Activated CD4-positive, alpha-beta T cell treated with anti-CD3 and anti-CD28 coated beads for 48 hours (primary cell): ENCODE measurements at places on chromosomes 6 and 20.

- DNase-seq, result no peak
Measured at GRCh38 chr6:144649085-144649484, 363.9 kb downstream of the UTRN start.

DNA sequence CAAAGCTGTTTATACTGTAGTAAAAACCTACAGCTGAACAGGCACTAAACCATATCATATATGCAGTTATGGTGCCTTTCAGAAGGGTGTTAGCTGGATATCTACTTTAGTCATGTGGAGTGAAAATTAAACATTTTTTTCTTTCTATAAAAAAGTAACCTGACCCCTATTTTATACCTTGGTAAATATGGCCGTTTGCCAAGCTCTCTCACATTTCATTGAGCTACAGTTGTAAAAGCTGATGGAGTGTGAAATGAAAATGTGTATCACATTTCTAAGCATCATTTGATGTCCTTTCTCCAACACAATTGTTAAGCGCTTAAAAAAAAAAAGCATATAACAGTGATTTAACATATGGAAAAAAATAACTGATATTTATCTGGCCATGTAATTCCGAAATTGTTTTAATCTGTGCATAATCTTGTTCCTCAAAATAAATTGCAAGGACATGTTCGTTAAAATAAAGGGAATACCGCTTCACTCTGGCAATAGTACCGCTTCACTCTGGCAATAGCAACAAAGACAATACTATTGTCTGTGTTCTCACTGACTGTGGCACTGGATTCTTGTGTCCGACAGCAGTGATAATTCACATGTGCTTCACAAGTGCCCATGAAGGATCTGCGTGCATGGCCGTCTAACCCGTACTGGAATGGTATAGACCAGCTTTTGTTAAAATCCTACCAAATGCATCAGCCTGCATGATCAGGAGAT, 391.8 kb upstream of the SOX4 start:
- no peak for DNase-seq

DNA sequence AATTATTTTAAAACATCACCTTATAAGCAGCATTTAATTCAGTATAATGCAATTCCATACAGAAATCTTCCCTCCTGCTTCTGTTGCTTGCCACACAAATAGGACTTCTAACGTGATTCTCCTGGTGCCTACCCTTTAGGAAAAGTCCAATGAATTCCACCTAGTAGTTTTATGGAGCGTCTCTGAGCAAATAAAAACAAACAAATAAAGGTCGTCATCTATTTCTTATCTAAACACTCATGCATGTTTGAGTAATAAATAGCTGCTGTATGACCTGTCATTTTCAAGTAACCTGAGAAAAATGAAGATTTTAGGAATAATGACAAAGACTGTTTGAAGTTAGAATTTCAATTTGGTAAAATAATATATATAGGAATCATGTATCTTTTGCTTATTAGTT, 102.7 kb downstream of the BMP5 start:
- DNase-seq, result no peak

DNA sequence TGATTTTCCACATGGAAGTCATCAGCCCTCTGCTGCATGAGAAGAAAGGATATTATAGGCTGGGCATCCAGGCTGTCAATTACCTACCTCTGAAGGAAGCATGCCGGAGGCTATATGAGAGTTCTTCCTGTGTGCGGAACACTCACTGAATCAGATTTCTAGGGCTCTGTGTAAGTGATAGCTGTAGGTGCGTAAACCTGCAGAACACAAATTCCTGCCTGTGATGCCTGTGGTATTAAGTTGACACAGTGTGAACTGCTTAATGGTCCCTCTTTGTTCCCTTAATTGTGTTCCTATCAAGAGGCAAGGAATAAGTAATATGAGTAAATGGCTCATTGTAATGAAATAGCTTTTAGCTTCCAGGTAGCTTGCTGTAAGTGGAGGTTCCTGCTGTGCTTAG, 103.3 kb downstream of the ANKS1A start:
- no peak for DNase-seq

GRCh38 chr6:42229506-42230119, 12.0 kb upstream of the MRPS10 start:
- DNase-seq, result no peak

DNA sequence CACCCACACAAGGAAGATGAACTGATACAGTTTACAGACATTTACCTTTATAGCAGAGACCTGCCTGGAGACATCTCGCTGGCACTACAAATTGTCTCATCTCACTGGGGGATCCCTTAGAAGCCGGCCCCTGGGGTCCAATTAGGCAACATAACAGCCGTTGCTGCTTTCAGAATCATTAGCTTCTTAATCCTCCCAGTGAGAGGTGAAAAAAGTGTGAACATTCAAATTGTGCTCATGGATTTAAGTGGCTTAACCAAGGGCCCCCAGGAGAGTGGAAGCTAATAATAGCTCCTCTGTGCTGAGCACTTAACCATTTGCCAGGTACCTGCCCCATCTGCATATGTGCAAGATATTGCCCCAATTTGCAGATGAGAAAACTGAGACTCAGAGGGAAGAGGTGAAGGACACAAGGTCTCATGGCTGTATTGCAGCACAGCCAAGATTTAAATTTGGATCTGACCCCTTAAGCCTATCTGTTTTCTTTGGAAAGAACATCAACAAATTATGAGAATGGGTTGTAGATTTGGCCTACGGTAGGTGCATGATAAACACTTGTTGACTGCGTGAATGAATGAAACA, 101.0 kb downstream of the EYA2 start:
- no peak for DNase-seq

GRCh38 chr6:86563197-86563596, 374.1 kb upstream of the HTR1E start:
- no peak for DNase-seq

- DNase-seq, result no peak
Measured at GRCh38 chr6:150717419-150717818, 117.7 kb downstream of the PLEKHG1 start.

DNA sequence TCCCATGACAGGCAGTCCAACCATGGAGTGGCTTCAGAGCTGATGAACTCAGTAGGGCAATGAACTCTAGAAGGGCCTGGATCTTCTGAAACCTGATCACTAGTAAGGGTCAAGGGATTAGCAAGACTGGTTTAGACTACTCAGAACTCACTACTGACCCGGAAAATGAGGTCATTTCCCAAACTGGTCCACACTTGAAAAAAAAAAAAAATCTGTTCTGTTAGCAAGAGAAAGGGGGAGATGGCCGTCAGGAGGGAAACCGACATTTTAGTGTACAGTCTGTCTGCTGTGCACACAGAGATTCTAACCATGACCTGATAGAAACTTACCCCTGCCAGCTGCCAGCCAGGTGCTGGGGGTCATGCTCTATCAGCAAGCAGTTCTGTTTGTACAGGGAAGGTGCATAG, 262.4 kb upstream of the AGPAT4 start:
- DNase-seq, result no peak

- no peak for DNase-seq
Measured at GRCh38 chr6:106066989-106067388, 19.1 kb upstream of the PRDM1 start.

DNA sequence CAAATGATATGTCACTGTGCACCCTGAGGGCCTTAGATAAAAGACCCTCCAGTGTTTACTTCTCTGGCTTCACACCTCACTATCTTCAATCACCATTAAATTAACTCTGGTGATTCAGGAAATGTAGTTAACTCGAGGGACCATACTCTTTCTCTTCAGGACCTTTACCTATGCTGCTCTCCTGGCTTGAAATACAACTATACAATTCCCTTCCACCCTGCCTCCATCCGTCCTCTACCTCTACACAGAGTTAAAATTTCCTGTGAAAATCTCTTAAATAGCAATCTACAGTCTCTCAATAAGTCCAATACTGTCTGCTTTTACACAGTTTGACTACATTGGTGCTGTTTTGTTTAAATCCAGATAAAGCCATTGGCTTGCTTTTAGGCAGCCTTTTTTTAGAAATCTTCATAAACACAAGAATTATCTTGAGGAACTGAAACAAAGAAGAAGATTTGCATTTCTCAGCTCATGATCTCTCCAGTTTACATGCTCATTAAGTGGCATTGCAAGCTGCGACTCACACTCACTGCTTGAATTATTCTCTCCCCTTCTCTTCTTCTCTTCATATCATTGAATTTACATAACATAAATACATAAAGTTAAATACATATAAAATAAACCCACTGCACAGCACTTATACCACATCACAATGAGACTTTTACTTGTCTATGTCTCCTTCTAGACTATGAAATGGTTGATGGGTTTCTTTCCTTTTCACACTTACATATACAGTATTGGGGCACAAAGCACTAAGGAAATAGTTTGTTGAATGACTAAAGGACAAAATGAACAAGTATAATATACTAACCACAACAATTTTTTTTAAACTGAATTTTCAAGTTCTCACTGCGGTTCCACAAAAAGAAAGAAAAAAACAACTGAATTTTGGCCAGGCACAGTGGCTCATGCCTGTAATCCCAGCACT, 239.0 kb upstream of the KCNQ5 start:
- DNase-seq, result no peak

GRCh38 chr20:63739130-63740069, at the start of gene SLC2A4RG:
SLC2A4RG (plus strand) TSS chr20:63739776; CDS start chr20:63739913, 137 bp downstream.
- peak; percentile 69 for DNase-seq

GRCh38 chr6:34573567-34574183, 17.5 kb upstream of the SPDEF start:
- no peak for DNase-seq

- no peak for DNase-seq
Measured at GRCh38 chr20:41176711-41177552, 39.6 kb downstream of the PLCG1 start.

DNA sequence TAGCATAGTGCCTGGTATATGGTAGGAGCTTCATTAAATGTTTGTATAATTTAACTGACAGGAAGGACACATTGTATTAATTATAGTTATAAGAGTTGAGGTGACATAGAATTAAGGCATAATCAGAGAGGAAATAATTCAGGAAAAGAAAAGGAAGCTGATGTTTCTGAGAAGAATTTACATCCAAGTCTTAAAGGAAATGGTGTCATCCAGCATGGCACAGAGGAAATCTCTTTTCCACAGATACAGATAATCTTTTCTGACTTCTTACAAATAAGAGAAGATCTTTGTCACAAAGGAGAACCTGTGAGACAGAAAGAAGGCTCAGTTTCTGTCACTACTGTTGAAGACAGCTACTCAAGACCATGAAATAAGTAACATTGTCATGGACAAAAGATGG, 222.5 kb downstream of the GJA1 start:
- DNase-seq, result no peak

DNA sequence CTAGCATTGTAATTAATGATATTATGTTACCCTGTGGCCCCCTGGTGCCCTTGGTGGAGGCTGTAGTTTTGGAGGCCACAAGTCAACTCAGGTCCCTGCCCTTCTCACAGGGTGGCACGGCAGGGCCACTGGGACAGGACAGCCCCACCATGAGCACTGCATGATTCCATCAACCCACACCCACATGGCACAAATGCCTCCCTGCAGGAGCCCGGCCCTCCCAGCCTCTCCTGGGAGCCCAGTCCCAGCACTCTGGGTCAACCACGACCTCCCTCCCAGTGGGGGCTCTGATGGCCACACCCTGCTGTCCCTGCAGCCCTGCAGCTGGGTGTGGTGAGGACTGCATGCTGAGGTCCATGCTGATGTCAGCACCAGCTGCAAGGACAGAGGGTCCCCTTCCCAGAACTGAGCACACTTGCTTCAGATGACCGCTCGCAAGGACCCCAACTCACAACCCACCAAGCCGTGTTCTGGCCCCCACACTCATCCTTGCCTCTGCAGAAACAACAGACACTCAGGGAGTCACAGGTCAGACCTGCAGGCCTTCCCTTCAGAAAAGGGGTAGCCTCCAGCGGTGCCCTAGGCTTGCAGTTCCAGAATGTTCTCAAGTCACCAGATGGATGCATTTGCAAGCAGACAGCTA, 15.7 kb upstream of the CST7 start:
- DNase-seq, result no peak

GRCh38 chr20:35988910-35989463, 20.6 kb downstream of the CNBD2 start:
- no peak for DNase-seq

DNA sequence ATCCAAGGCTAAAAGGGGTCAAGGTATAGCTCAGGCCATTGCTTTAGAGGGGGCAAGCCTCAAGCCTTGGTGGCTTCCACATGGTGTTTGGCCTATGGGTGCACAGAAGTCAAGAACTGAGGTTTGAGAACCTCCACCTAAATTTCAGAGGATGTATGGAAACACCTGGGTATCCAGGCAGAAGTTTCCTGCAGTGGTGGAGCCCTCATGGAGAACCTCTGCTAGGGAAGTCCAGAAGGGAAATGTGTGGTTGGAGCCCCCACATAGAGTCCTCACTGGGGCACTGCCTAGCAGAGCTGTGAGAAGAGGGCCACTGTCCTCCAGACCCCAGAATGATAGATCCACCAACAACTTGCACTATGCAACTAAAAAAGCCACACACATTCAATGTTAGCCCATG, 678.7 kb upstream of the ADGRB3 start:
- DNase-seq, result no peak

DNA sequence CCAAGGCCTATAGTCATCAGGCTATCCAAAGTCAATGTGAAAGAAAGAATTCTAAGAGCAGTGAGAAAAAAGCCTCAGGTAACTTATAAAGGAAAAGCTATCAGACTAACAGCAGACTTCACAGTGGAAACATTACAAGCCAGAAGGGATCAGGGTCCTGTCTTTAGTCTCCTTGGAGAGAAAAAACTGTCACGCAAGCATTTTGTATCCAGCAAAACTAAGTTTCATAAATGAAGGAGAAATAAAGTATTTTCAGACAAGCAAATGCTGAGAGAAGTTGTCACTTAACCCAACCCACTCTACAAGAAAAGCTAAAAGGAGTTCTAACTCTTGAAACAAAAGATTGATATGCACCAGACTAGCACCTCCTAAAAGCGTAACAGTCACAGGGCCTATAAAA, 28.1 kb downstream of the CITED2 start:
- DNase-seq, result no peak

DNA sequence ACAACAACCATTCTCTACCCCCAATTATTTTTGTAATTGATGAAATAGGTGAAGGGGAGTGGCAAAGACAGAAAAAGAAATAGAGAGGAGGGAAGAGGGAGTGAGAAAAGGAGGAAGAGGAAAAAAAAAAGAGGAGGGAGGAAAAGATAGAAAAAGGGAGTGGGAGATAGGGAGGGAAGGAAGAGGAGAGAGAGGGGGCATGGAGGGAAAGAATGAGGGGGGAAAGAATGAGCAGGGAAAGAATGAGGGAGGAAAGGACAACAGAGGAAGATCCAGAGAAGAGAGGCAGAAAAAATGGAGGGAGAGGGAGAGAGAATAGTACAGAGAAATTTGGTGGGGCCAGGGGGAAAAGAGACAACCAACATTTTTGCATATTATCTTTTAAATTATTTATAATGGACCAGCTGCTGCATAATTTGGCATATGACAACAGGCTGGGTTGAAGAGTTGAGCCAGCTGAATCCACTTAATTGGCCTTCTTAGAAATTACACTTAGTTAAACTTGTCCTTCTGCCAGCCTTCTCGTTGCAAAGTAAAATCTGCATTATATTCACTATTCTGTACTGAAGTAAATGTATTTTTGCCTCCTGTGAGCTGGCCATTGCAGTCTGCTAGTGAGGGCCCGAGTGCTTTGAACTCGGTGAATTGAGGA, 101.0 kb downstream of the ARHGAP18 start:
- no peak for DNase-seq
